ENCODE measurements at places on chromosomes 5 and 9. TPM values are rescaled to one million over a fixed set of nuclear protein-coding genes. Genes with fewer than 3 reads are reported as not detected.

The ITGA2 gene
- 33.3 TPM for total RNA-seq

The PDCD1LG2 gene
- 27.8 TPM for total RNA-seq

The FRMPD1 gene
- not detected for total RNA-seq

The DHFR gene
- 53.2 TPM for total RNA-seq

The PHYHD1 gene
- 0.15 TPM for total RNA-seq

The TAF11L5 gene
- total RNA-seq, result not detected

The LRRC14B gene
- not detected for total RNA-seq

The KIAA1958 gene
- total RNA-seq, result 0.25 TPM

The CDC20B gene
- total RNA-seq, result not detected

The MUSK gene
- not detected for total RNA-seq

The NME5 gene
- total RNA-seq, result 0.39 TPM

The POU5F2 gene
- 0.15 TPM for total RNA-seq

The CKMT2 gene
- 0.44 TPM for total RNA-seq

The TAF11L6 gene
- not detected for total RNA-seq

The PFN3 gene
- not detected for total RNA-seq

The TMEM171 gene
- 17.6 TPM for total RNA-seq

The WDR38 gene
- not detected for total RNA-seq

The C1QTNF3 gene
- total RNA-seq, result not detected

The GALNT12 gene
- total RNA-seq, result 15.6 TPM

The ZNF618 gene
- 14.4 TPM for total RNA-seq

The PCDHA13 gene
- total RNA-seq, result not detected

The SLC2A8 gene
- 14.4 TPM for total RNA-seq

The HSPB3 gene
- not detected for total RNA-seq

All from mammary microvascular endothelial cell (primary cell).